HFFc6 (cell line): ENCODE measurements at places on chromosomes 16 and 17. TPM values are rescaled to one million over a fixed set of nuclear protein-coding genes. Genes with fewer than 3 reads are reported as not detected.

- H3K4me1 ChIP-seq, result no peaks in the 10 kb centered on the region
- no peaks in the 10 kb centered on the region for H3K36me3 ChIP-seq
- DNase-seq, result no peak
- no peak overlapping the region for H3K27ac ChIP-seq
- no peak overlapping the region for H3K4me3 ChIP-seq
- H3K27me3 ChIP-seq, result peaks cover 33% of the 10 kb centered on the region
These were observed 11.4 kb downstream of the SPNS2 start for GRCh38 chr17:4509923-4510617.

GRCh38 chr17:32460054-32460453, 15.7 kb downstream of the PSMD11 start:
- peaks cover 8% of the 10 kb centered on the region for H3K4me1 ChIP-seq
- H3K27ac ChIP-seq, result no peak overlapping the region
- no peak for DNase-seq
- no peak overlapping the region for H3K4me3 ChIP-seq

DNA sequence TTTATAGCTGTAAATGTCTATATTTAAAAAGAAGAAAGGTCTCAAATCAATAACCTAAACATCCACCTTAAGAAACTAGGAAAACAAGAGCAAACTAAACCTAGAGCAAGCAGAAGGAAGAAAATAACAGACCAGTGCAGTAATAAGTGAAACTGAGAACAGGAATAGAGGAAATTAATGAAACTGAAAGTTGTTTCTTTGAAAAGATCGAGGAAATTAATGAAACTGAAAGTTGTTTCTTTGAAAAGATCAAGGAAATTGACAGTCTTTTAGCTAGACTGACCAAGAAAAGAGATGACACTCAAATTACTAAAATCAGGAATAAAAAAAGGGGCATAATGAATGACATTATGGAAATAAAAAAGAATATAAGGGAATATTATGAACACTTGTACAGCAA, 46.4 kb downstream of the SLFN5 start:
- no peak for DNase-seq
- peaks cover 6% of the 10 kb centered on the region for H3K27me3 ChIP-seq
- peak overlapping the region; percentile 30; the same call in 1 of the 2 replicates for H3K27ac ChIP-seq
- peak overlapping the region; percentile 74 for H3K4me3 ChIP-seq
- H3K4me1 ChIP-seq, result peaks cover 34% of the 10 kb centered on the region

DNA sequence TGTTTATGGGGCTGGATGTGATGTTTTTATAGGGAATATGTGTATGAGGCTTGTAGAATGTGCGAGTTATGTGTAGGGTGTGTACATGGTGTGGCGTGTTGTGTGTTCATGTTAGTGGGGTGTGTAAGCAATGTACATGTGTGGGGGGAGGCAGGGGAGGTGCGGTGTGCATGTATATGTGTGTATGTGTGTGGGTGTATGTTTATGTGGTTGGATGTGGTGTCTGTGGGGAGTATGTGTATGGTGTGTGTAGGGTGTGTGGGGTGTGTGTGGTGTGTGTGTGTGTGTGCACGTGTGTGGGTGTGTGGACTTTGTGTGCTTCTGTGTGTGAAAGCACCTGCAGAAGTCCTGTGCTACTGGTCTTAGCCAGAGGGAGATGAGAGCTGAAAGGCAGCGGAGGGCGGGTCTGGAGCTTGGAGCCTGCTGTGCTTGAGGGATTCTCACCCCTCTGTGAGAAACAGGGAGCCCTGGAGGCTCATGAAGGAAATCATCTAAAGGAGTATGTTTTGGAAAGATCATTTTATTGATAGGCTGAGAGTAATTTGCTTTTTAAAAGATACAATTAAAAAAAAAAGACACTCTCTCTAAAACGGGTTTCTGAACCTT, 222.7 kb downstream of the HS3ST4 start:
- DNase-seq, result no peak
- no peaks in the 10 kb centered on the region; the same call in 1 of the 2 replicates for H3K27me3 ChIP-seq
- no peak overlapping the region for H3K4me3 ChIP-seq
- no peaks in the 10 kb centered on the region for H3K4me1 ChIP-seq
- H3K27ac ChIP-seq, result no peak overlapping the region
- no peaks in the 10 kb centered on the region for H3K36me3 ChIP-seq

- no peaks in the 10 kb centered on the region for H3K36me3 ChIP-seq
- peak overlapping the region; percentile 39 for H3K4me3 ChIP-seq
- H3K27me3 ChIP-seq, result peaks cover 15% of the 10 kb centered on the region
- peaks cover 6% of the 10 kb centered on the region; the same call in 1 of the 2 replicates for H3K4me1 ChIP-seq
These were observed 577 bp upstream of the HS3ST2 start for GRCh38 chr16:22813223-22813947.

DNA sequence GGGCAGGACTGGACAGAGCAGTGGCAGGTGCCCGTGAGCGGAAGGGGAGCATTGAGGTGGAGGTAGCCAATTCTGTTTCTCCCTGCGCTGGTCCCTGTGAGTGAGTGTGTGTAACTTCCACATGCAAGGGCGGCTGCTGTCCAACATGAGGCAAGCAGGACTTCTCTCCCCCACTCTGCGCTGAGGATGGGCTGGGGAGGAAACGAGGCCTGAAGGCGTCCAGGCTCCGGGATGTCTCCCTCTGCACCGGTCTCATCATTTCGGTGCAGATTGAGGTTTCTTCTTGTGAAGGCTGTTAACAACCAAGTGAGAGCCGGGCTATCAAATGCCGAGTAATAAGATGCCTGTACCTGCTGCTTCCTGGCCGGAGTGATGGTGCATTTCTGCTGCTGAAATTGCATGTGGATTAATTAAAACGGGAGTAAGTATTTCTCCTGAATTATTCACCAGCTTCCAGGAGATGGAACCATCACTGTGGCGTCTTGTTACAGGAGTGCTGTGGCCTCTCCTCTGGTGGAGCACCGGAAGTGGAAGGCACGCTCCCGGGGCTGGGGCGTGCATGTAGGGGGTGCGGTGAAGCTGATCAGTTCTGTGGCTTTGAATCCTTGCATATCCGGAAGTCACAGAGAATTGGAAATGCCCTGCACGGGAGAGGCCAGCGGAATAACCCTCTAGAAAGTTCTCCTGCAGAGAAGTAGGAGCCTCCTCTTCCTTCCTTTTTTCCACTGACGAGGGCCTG, 41.7 kb upstream of the MGAT5B start:
- no peak for DNase-seq
- no peak overlapping the region for H3K4me3 ChIP-seq
- H3K27ac ChIP-seq, result no peak overlapping the region
- peaks cover 33% of the 10 kb centered on the region for H3K27me3 ChIP-seq
- no peaks in the 10 kb centered on the region for H3K36me3 ChIP-seq
- no peaks in the 10 kb centered on the region for H3K4me1 ChIP-seq

GRCh38 chr17:38543403-38544174, 62.2 kb downstream of the SRCIN1 start:
- no peaks in the 10 kb centered on the region for H3K4me1 ChIP-seq
- no peak for DNase-seq
- H3K27ac ChIP-seq, result no peak overlapping the region
- H3K27me3 ChIP-seq, result peaks cover 40% of the 10 kb centered on the region
- H3K36me3 ChIP-seq, result no peaks in the 10 kb centered on the region
- H3K4me3 ChIP-seq, result no peak overlapping the region

- peak; percentile 21 for DNase-seq
- H3K4me1 ChIP-seq, result peaks cover 49% of the 10 kb centered on the region
- H3K4me3 ChIP-seq, result no peak overlapping the region
These were observed 99.9 kb downstream of the RPTOR start for GRCh38 chr17:80644536-80644935.

GRCh38 chr16:67837811-67838210, 4.3 kb upstream of the THAP11 start:
- H3K4me3 ChIP-seq, result no peak overlapping the region
- no peak overlapping the region for H3K27ac ChIP-seq
- no peaks in the 10 kb centered on the region for H3K27me3 ChIP-seq
- H3K36me3 ChIP-seq, result no peaks in the 10 kb centered on the region

DNA sequence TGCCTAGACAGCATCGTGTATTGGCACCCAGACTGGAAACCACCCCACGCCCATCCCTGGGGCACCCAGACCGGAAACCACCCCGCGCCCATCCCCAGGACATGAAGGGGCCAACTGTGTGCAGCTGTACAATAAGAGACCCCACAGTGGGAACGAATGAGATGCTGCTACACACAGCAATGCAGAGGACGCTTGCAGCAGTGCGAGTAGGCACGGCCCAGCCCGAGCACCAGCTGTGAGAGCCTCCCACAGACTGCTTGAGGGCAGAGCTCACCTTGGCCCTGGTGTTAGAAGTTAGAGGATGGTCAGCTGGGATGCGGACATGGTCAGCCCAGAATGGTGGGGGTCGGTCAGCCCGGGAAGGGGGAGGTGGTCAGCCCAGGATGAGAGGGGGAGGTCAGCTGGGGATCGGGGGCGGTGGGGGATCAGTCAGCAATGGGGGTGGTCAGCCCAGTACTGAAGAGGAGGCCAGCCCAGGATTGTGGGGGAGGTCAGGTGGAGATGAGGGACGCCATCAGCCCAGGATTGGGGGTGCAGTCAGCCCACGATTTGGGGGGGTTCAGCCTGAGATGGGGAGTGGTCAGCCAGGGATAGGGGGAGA, 340.0 kb downstream of the C16orf95 start:
- H3K36me3 ChIP-seq, result 0 out of 2 replicates have a peak, but pooled peaks cover 6% of the 10 kb centered on the region
- DNase-seq, result no peak
- H3K27me3 ChIP-seq, result peaks cover 25% of the 10 kb centered on the region
- peaks cover 11% of the 10 kb centered on the region for H3K4me1 ChIP-seq
- H3K4me3 ChIP-seq, result no peak overlapping the region
- H3K27ac ChIP-seq, result no peak overlapping the region

DNA sequence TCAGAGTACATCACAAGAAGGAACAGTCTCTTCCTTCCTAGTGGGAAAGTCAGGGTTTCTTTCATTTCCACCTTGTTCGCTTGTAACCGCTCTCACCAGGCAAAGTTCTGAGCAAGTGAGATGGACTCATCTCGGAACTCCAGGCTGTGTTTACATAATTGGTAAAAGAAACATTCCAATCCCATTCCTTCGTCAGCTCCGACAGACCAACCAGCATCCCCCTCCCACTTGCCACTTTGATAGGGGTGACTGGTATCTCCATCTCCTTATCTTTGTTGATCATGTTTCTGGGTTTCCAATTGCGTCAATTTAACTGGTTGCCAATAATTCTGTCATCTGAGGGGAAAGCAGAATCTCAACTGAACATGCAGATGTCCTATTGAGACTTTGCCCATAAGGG, 36.8 kb upstream of the LYRM9 start:
- no peak overlapping the region for H3K27ac ChIP-seq
- H3K4me1 ChIP-seq, result peaks cover 6% of the 10 kb centered on the region; the same call in 1 of the 2 replicates
- DNase-seq, result no peak
- peaks cover 19% of the 10 kb centered on the region for H3K27me3 ChIP-seq
- no peaks in the 10 kb centered on the region for H3K36me3 ChIP-seq

GRCh38 chr16:57024894-57025680, 35.7 kb downstream of the NLRC5 start:
- no peak overlapping the region for H3K27ac ChIP-seq
- no peak for DNase-seq
- H3K27me3 ChIP-seq, result no peaks in the 10 kb centered on the region; the same call in 1 of the 2 replicates
- peaks cover 27% of the 10 kb centered on the region for H3K36me3 ChIP-seq

GRCh38 chr16:54455030-54455725, 168.6 kb upstream of the IRX3 start:
- H3K36me3 ChIP-seq, result no peaks in the 10 kb centered on the region
- no peak overlapping the region for H3K27ac ChIP-seq
- H3K27me3 ChIP-seq, result peaks cover 26% of the 10 kb centered on the region
- H3K4me3 ChIP-seq, result no peak overlapping the region
- DNase-seq, result no peak

DNA sequence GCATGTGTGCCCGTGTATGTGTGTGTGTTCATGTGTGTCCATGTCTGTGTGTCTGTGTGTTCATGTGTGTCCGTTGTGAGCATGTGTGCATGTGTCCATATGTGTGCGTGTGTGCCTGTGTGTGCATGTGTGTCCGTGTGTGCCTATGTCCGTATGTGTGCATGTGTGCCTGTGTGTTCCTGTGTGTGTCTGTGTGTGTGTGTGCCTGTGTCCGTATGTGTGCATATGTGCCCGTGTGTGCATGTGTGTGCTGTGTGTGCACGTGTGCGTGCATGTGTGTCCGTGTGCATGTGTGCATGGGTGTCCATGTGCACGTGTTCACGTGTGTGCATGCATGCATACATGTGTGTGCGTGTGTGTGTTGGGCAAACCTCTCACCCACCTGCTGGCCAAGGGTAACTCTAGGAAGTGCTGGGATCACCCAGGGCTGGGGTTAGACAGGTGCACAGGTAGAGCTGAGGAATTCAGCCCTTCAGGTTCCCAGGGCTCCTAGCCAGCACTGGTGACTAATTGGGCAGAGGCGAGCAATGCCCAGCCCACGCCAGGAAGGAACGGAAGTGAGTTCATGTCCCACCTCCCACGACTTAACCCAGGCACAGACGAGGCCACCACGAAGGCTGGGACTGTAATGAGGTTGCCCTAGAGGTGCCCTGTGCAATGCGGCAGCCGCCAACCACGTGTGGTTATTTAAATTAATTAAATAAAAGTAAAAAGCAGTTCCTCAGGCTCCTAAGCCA, 8.2 kb upstream of the CSNK1D start:
- H3K4me3 ChIP-seq, result no peak overlapping the region
- no peaks in the 10 kb centered on the region for H3K36me3 ChIP-seq
- DNase-seq, result no peak
- peaks cover 28% of the 10 kb centered on the region for H3K4me1 ChIP-seq
- H3K27me3 ChIP-seq, result no peaks in the 10 kb centered on the region; the same call in 1 of the 2 replicates

Gene ODAD4
- total RNA-seq, result 0.69 to 1.6 TPM (median 1.1 TPM) in 3 replicates

Gene SDK2
- 0.03 TPM in 1 of 2 replicates, not detected in the other for total RNA-seq

Gene AOC2
- total RNA-seq, result 0.38 to 0.61 TPM (median 0.57 TPM) in 3 replicates

Gene C17orf113
- 0.10 TPM in 1 of 2 replicates, not detected in the other for total RNA-seq

Gene DHRS13
- total RNA-seq, result 1.7 to 2.7 TPM (median 2.0 TPM) in 3 replicates

Gene SGCA
- 0.71 and 0.97 TPM in 2 replicates for total RNA-seq
